T-helper 17 cell (primary cell): ENCODE measurements at places on chromosomes 5 and 9. TPM values are rescaled to one million over a fixed set of nuclear protein-coding genes. Genes with fewer than 3 reads are reported as not detected.

DNA sequence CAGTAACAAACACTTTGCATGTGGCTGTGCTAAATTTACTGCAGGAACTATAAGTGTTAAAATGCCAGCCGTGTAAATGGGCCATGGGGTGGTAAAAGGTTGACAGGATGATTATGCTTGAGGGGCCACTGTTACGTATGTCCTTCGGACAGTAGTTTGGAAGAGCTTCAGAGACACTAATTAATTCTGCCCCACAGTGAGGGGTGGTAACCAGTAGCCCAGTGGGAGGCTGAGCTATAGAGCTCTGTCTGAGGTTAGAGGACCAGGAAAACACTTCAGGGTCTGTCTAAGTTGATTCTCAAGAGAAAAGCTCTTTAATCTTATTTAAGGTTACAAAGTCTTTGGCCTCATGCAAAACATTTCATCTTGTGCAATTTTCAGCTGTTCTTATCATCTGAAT is 176.6 kb downstream of the DMRTA1 start:
- DNase-seq, result no peak

GRCh38 chr5:142346706-142347105 is 21.9 kb upstream of the SPRY4 start:
- DNase-seq, result no peak

DNA sequence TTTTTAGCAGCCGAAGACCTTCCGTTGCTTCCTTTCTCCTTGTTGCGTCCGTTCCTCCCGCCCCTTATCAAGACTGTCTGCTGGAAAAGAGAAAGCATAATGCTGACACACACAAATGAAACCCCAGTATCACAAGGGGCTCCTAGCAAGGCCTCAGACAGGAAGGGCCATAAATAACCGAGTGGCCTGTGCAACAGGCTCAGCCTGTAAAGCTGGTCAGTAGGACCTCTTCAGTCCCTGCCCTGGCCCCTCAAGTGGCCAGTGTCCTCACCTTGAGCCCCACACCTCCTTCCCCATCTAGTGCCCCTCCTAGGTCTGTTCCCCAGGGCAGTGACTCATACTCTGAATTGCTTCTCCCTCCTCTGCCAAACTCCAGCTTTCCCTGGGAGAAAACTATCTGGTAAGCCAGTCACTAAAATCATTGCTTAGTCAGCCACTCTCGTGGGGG is 174.6 kb upstream of the IL12B start:
- no peak for DNase-seq

GRCh38 chr5:93267736-93268135 is 313.3 kb downstream of the NR2F1-AS1 start:
- DNase-seq, result no peak

DNA sequence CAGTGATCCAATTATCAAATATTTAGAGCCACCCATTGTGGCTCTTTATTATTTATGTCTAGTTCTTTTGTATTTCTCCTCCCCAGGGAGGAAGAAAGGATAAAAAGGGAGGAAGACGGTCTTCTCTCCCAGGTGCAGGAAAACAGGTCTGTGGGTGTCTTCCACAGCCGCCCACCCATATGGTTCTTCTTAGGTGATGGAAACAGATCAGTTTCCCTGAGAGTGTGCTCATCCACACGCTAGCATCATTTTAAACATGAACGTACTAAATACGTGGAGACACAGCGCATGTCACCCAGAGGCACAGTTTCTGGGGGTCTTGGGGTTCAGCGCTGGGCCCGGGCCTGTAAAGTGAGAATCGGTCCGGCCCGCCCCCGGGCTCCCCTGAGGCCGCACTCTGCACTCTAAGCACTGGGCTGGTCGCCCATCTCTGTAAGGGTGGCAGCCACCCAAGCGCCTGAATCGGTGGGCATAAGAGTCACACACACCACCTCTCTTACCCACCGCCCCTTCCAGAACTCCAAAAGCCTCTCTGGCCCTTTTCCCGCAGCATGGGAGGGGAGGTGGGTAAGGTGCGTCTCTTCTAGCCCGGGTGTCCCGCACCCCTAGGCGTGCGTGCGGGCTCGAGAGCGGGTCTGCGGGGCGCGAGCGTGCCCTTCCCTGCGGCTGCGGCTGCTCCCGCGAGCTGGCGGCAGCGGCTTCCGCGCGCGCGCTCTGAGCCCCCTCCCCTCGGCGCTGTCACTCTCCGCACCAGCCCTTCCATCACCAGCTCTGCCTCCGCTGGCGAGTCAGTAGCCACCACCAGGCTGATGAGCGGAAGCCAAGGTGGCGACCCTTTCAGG is 1.3 kb downstream of the PTCH1 start:
- no peak for DNase-seq

DNA sequence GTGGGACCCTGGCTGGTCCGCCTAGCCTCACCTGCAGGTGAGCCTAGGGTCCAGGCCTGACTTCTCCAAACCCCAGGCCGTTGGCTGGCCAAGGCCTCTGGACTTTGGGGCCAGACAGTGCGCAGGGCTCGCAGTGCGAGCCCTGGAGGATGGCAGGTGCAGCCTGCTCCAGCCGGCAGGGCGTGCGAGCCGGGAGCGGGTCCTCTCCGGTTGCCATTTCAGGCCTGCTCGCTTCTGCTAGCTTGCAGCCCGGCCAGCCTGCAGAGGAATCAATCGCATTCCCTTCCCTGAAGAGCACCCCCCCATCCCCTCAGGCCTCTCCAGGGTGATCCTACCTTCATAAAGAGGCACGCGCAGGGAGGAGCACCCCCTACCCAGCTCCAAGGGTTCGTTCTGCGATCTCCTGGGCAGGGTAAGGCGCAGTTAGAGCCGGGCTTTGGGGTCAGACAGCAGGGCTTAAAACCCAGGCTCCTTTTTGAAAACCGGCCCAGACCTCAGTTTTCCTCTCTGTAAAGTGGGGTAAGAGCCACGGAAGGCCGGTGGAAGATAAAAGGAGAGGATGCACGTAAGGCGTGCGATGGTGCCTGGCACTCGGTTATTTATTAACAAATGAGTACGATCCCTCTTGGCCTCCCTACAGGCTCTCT is 6.2 kb downstream of the BARHL1 start:
- no peak for DNase-seq

DNA sequence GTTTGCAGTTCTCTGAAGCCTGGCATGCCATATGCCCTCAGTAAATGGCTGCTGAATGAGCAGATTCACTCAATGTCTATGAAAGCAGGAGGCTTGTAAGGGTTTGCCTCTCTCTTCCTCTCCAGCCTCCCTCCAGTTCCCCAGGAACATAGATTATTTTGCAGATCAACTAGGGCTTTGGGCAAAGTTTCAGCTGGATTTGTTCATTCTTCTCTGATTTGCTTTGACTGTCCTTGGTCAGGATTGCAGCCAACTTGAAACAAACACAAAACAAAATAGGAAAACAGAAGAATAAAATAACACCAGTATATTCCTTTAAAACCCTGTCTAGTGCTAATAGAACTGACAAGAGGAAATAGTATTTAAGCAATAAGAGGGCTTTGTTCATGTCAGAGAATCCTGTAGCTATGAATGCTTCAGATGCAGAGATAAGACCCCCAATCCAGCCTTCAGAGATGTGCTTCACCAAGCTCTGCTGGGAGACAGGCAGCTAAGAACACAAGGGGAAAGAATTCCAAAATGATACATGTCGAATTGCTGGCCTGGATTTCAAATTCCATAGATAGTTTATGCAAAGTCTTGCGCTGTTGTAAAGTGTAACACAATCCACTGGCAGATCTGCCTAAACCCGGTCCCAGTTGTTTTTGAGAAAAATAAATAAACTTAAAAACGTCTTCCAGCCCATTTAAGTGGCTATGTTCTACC is 174.3 kb downstream of the PAPPA start:
- DNase-seq, result no peak

- DNase-seq, result no peak
Measured at GRCh38 chr5:154002511-154003020, 36.1 kb downstream of the FAM114A2 start.

DNA sequence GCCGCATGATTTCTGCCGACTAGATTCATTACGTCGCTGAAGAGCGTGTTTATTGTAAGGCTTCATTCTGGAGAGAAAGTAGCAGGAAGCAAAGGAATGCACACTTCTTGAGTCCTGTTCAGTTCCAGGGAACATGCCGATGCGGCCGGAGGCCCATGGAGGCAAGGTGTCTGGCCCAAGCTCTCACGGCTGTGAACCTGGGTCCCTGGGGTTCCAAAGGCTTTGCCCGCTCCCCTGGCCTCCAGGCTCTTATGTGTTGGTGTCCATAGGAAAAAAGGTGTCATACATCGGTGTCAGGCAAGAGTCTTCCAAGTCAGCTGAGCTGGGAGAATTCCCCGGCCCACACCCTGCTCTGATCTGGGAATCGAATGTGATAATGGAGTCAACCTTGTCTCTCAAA is 64.7 kb downstream of the WWC1 start:
- no peak for DNase-seq

DNA sequence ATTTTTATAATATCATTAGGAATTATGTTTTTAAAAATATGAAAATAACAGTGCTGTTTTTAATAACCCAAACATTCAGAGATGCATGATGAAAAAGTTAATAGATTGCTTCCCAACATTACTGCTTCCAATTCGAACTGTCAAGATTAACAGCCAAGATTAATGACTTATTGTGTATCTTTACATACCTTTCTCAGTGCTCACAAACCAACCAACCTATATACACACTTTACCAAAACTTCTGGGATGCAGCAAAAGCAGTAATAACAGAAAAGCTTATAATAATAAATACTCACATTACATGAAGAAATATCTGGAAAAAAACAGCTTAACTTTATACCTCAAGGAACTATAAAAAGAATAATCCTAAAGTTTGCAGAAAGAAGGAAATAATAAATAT is 82.1 kb downstream of the TMEM232 start:
- DNase-seq, result no peak

DNA sequence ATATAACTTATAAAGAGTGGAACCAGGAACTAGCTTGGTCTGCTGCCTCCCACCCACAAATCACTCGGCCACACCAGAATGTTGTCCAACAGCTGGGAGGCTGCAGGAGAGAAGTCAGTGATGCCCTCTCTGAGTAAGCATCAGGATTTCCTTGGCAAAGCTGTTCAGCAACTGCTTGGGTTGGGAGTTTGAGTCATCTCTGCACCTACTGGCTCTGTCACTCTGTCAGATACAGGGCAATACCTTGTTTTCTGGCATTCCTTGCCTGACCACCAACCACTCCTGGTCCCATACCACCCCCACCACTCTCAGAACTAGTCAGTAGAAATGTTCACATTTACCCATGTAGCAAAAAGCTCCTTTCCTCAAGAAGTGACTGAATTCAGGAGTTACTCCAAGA is 36.8 kb upstream of the GCNT4 start:
- no peak for DNase-seq

GRCh38 chr9:79719989-79720388 is 148.2 kb downstream of the TLE4 start:
- no peak for DNase-seq

DNA sequence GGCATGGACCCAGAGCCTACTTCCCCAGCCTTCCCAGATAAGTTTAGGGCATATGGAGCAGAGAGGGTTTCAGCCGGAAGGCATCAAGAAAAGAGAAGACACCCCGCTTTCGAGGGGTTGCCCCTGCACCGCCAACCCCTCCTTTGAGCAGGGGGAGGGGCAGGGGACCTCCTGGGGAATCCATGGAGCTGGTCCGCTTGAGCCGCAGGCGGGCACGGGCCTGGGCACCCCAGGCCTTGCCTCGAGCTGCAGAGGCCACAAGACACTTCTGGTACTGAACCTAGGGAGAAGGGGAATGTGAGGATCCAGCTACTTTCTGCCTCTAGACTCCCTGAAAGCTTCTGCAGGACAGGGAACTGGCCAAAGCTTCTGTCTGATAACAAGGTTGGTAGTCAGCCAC is 1.3 kb upstream of the SRA1 start:
- DNase-seq, result no peak

DNA sequence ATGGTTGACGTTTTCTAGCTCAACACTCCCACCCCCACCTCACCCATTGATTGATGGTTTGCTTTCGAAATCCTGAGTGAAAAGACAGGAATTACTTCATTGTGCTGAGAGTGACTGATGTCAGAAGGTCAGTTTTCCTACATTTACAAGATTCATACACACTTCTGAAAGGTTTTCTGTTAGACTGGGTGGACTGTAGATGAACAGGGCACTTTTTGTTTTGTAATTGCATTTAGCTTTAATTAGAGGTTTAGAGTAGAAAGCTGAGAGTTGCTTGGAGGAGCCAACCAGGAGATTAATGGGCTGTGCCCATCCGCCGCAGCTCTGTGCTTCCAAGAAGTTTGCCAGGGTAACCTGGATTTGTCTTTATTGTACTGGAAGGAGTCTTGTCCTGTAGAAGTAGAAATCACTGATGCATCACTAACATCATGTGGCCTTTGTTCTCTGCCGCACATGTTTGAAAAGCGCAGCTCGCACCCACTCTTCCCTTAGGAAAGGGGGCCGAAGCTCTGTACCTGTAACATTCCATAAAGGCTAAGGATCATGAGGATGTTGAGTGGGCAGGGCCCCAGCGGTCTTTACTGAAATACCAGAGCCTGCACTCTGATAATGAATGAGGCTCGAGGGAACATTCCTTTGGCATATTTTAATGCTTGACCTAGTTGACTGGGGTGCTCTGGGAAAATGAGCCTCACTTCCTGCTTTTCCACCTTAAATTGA is 267.6 kb upstream of the DMRT1 start:
- DNase-seq, result no peak

GRCh38 chr5:51378061-51378409 is 5.2 kb upstream of the ISL1 start:
- no peak for DNase-seq

GRCh38 chr5:113433071-113433470 is 1.7 kb downstream of the TSSK1B start:
- DNase-seq, result no peak

DNA sequence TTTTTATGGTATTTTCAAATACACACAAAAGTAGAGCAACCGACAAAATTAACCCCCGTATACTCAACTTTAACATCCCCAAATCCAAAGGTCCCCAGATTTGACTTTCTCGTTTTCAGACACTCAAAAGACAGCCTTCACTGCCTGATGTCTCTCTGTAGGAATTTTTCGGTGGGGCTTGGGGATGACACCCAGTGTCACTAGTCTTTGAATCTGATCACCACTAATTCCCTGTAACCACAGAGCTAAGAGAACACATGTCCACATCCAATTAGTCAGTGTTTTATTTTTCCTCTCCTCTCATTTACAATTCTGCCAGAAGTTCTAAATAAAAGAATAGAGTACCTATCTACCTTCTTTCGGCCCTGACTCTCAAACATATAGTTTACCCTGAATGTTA is 324.6 kb downstream of the ARL15 start:
- DNase-seq, result no peak

- DNase-seq, result no peak
Measured at GRCh38 chr5:133746834-133747233, 134.5 kb upstream of the FSTL4 start.

The KCNT1 gene
- 0.23 TPM for total RNA-seq

The ADAMTS12 gene
- total RNA-seq, result not detected

The SELENOP gene
- not detected for total RNA-seq

The ANKRD31 gene
- total RNA-seq, result 0.37 TPM

The TSSK1B gene
- not detected for total RNA-seq

The C9orf50 gene
- not detected for total RNA-seq

The C8G gene
- total RNA-seq, result 2.7 TPM

The NXNL2 gene
- not detected for total RNA-seq

The XPA gene
- 23.4 TPM for total RNA-seq

The CCDC171 gene
- 0.52 TPM for total RNA-seq

The AGXT2 gene
- not detected for total RNA-seq

The AQP7 gene
- 1.2 TPM for total RNA-seq

The ARID3C gene
- not detected for total RNA-seq

The PCDHGA11 gene
- total RNA-seq, result not detected
